A549 treated with GW870086 at 1 μM for 4 hours (cell line): ENCODE measurements at places on chromosomes 6 and 20. TPM values are rescaled to one million over a fixed set of nuclear protein-coding genes. Genes with fewer than 3 reads are reported as not detected.

OSTM1 gene
- 16.3 to 25.9 TPM (median 24.3 TPM) in 5 replicates for total RNA-seq

C20orf141 gene
- total RNA-seq = 0.46 to 0.96 TPM (median 0.50 TPM) in 3 of 5 replicates, not detected in the others

MDFI gene
- total RNA-seq = 0.40 to 0.77 TPM (median 0.57 TPM) in 5 replicates

USP49 gene
- total RNA-seq = 0.93 to 1.2 TPM (median 0.97 TPM) in 5 replicates

MEP1A gene
- total RNA-seq = not detected in 5 replicates

GRM1 gene
- total RNA-seq = 0.02 to 0.03 TPM (median 0.03 TPM) in 3 of 5 replicates, not detected in the others

SCUBE3 gene
- total RNA-seq = 0.02 to 0.07 TPM (median 0.06 TPM) in 5 replicates

NNAT gene
- total RNA-seq = not detected in 5 replicates

HLA-DOB gene
- 0.18 to 0.36 TPM (median 0.30 TPM) in 4 of 5 replicates, not detected in the other for total RNA-seq

MAP1LC3A gene
- total RNA-seq = 21.1 to 28.2 TPM (median 26.4 TPM) in 5 replicates

KIAA1755 gene
- total RNA-seq = 0.13 to 0.18 TPM (median 0.14 TPM) in 4 of 5 replicates, not detected in the other

ABCC10 gene
- total RNA-seq = 6.2 to 11.6 TPM (median 10.6 TPM) in 5 replicates

PTGIS gene
- total RNA-seq = 0.02 to 0.09 TPM (median 0.06 TPM) in 3 of 5 replicates, not detected in the others

SMOC2 gene
- total RNA-seq = not detected in 5 replicates

RAET1L gene
- 0.43 to 0.93 TPM (median 0.63 TPM) in 5 replicates for total RNA-seq

GABBR1 gene
- 2.8 to 5.7 TPM (median 5.1 TPM) in 5 replicates for total RNA-seq

AIG1 gene
- total RNA-seq = 21.8 to 29.4 TPM (median 24.9 TPM) in 5 replicates

NTSR1 gene
- total RNA-seq = 0.06 to 0.27 TPM (median 0.07 TPM) in 5 replicates

NOX3 gene
- total RNA-seq = not detected in 5 replicates

ALDH8A1 gene
- total RNA-seq = 0.10 to 0.38 TPM (median 0.23 TPM) in 5 replicates

STMND1 gene
- not detected in 5 replicates for total RNA-seq

MAP3K5 gene
- 2.0 to 2.7 TPM (median 2.5 TPM) in 5 replicates for total RNA-seq

ABHD16B gene
- not detected in 5 replicates for total RNA-seq

PGC gene
- total RNA-seq = not detected in 5 replicates

KIAA0408 gene
- 6.8 to 8.2 TPM (median 7.4 TPM) in 5 replicates for total RNA-seq

FOXA2 gene
- 12.4 to 19.1 TPM (median 17.8 TPM) in 5 replicates for total RNA-seq

MAS1 gene
- total RNA-seq = not detected in 5 replicates

LSM2 gene
- total RNA-seq = 52.2 to 66.7 TPM (median 61.9 TPM) in 5 replicates

CDKN1A gene
- total RNA-seq = 301 to 381 TPM (median 362 TPM) in 5 replicates

ERVFRD-1 gene
- not detected in 5 replicates for total RNA-seq

MATN4 gene
- total RNA-seq = 0.14 to 0.22 TPM (median 0.17 TPM) in 4 of 5 replicates, not detected in the other

DLK2 gene
- 5.1 to 7.8 TPM (median 6.8 TPM) in 5 replicates for total RNA-seq

THBD gene
- 47.1 to 57.7 TPM (median 50.6 TPM) in 5 replicates for total RNA-seq

PNISR gene
- total RNA-seq = 18.3 to 31.9 TPM (median 27.1 TPM) in 5 replicates

CCN5 gene
- 24.2 to 35.6 TPM (median 26.0 TPM) in 5 replicates for total RNA-seq

DDR1 gene
- total RNA-seq = 52.0 to 64.5 TPM (median 60.6 TPM) in 5 replicates

LST1 gene
- 0.30 to 0.66 TPM in 2 of 5 replicates, not detected in the others for total RNA-seq

RPS6KA2 gene
- 0.10 to 0.32 TPM (median 0.17 TPM) in 5 replicates for total RNA-seq

RNF182 gene
- 3.5 to 5.1 TPM (median 4.2 TPM) in 5 replicates for total RNA-seq

SCAF8 gene
- total RNA-seq = 15.5 to 20.0 TPM (median 18.1 TPM) in 5 replicates

LY6G5C gene
- 1.3 to 2.5 TPM (median 1.7 TPM) in 5 replicates for total RNA-seq

TULP4 gene
- total RNA-seq = 5.9 to 7.0 TPM (median 6.8 TPM) in 5 replicates

C6orf132 gene
- 2.6 to 3.5 TPM (median 2.6 TPM) in 5 replicates for total RNA-seq

GLP1R gene
- total RNA-seq = not detected in 5 replicates

FLRT3 gene
- total RNA-seq = 1.1 to 1.6 TPM (median 1.3 TPM) in 5 replicates

ULBP2 gene
- total RNA-seq = 2.1 to 4.2 TPM (median 3.6 TPM) in 5 replicates
